ENCODE measurements at places on chromosomes 6 and 20. TPM values are rescaled to one million over a fixed set of nuclear protein-coding genes. Genes with fewer than 3 reads are reported as not detected.
A peak's percentile ranks its signal among the peaks of the same experiment; 100 is the strongest.

The DUSP22 gene
- 49.1 TPM for total RNA-seq

DNA sequence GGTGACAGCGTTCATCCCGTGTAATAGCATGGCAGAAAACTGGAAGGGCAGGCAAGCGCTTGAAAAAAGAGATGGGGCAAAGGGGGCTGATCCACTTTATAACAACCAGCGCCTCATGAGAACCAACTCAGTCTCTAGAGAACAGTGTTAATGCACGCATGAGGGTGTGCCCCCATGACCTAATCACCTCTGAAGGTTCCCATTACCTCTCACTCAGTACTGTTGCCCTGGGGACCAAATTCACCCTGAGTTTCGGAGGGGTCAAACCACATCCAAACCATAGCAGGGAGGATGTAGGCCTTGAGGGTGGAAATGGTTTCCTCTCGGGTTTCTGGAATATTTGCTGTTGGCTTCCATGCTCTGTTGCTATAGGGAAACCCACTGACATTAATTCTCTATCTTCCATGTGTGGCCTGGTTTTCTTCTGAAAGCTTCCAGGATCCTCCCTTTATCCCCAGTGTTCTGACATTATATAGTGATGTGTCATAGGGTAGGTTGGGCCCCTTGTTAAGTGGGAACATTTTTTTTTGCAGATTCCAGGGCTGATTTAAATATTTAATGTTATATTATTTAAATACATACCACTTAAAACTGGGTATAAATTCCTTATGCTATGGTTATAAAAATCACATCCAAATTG, 65.2 kb downstream of the PPP1R14C start:
- H3K4me3 ChIP-seq = no peak overlapping the region
- DNase-seq = no peak
- no peaks in the 10 kb centered on the region for H3K27me3 ChIP-seq
- H3K27ac ChIP-seq = no peak overlapping the region
- H3K4me1 ChIP-seq = peaks cover 1% of the 10 kb centered on the region
- no peaks in the 10 kb centered on the region for H3K36me3 ChIP-seq

- peaks cover 11% of the 10 kb centered on the region for H3K36me3 ChIP-seq
- H3K27ac ChIP-seq = no peak overlapping the region
- DNase-seq = no peak
- H3K4me3 ChIP-seq = no peak overlapping the region
- no peaks in the 10 kb centered on the region for H3K27me3 ChIP-seq
- no peaks in the 10 kb centered on the region for H3K4me1 ChIP-seq
These were observed 95.2 kb downstream of the CDK19 start for GRCh38 chr6:110720066-110720465.

The DCDC2 gene
- total RNA-seq = 0.14 TPM

The HLA-DPB1 gene
- 43.4 TPM for total RNA-seq

- H3K4me1 ChIP-seq = peaks cover 7% of the 10 kb centered on the region
- no peak overlapping the region for H3K4me3 ChIP-seq
- H3K27ac ChIP-seq = peak overlapping the region; percentile 10
- no peak for DNase-seq
- peaks cover 1% of the 10 kb centered on the region for H3K36me3 ChIP-seq
- H3K27me3 ChIP-seq = peaks cover 3% of the 10 kb centered on the region
These were observed 3.8 kb upstream of the CITED2 start for GRCh38 chr6:139378226-139378625.

- H3K27ac ChIP-seq = no peak overlapping the region
- no peak for DNase-seq
- peaks cover 36% of the 10 kb centered on the region for H3K4me1 ChIP-seq
- peaks cover 13% of the 10 kb centered on the region for H3K36me3 ChIP-seq
These were observed 8.2 kb downstream of the ZFAND3 start for GRCh38 chr6:37827603-37828265.

- H3K27ac ChIP-seq = no peak overlapping the region
- peaks cover 9% of the 10 kb centered on the region for H3K27me3 ChIP-seq
- DNase-seq = no peak
- no peaks in the 10 kb centered on the region for H3K4me1 ChIP-seq
- no peaks in the 10 kb centered on the region for H3K36me3 ChIP-seq
- H3K4me3 ChIP-seq = no peak overlapping the region
These were observed 25.0 kb upstream of the FAM217A start for GRCh38 chr6:4103929-4104328.

- no peaks in the 10 kb centered on the region for H3K36me3 ChIP-seq
- no peaks in the 10 kb centered on the region for H3K4me1 ChIP-seq
- no peak overlapping the region for H3K4me3 ChIP-seq
- H3K27ac ChIP-seq = no peak overlapping the region
- peaks cover 2% of the 10 kb centered on the region for H3K27me3 ChIP-seq
These were observed 109.3 kb upstream of the MTHFD1L start for GRCh38 chr6:150756173-150756572.

The SAMD10 gene
- 18.8 TPM for total RNA-seq

The WFDC6 gene
- total RNA-seq = not detected

- peaks cover 3% of the 10 kb centered on the region for H3K27me3 ChIP-seq
- no peaks in the 10 kb centered on the region for H3K36me3 ChIP-seq
- no peak overlapping the region for H3K27ac ChIP-seq
- H3K4me1 ChIP-seq = no peaks in the 10 kb centered on the region
- DNase-seq = no peak
These were observed 60.2 kb downstream of the MRAP2 start for GRCh38 chr6:84093441-84094435.

DNA sequence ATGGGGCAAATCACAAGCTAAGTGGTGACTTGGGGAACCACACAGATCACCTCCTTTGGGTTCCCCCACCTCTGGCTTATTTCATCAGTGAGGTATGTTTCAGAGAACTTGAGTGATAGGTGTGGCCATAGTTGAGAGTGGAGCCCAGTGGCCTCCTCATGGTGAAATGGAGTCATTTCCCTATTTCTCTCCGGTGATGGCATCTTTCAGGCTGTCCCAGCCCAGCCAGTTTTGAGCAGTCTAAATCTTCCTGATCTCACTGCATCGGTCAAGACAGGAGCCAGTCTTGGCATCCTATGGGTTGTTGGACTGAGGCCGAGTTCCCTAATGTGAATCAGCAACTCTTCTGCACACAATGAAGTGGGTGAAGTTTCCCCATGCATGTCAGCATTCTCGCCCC, 132.4 kb downstream of the EYA2 start:
- H3K36me3 ChIP-seq = no peaks in the 10 kb centered on the region
- H3K4me3 ChIP-seq = no peak overlapping the region
- no peak overlapping the region for H3K27ac ChIP-seq

The DDX43 gene
- total RNA-seq = 1.3 TPM

The GSTA2 gene
- total RNA-seq = not detected

GRCh38 chr6:149080511-149080910, 237.0 kb upstream of the TAB2 start:
- peaks cover 8% of the 10 kb centered on the region for H3K36me3 ChIP-seq
- H3K27ac ChIP-seq = peak overlapping the region; percentile 25
- no peak for DNase-seq
- H3K4me1 ChIP-seq = peaks cover 54% of the 10 kb centered on the region

DNA sequence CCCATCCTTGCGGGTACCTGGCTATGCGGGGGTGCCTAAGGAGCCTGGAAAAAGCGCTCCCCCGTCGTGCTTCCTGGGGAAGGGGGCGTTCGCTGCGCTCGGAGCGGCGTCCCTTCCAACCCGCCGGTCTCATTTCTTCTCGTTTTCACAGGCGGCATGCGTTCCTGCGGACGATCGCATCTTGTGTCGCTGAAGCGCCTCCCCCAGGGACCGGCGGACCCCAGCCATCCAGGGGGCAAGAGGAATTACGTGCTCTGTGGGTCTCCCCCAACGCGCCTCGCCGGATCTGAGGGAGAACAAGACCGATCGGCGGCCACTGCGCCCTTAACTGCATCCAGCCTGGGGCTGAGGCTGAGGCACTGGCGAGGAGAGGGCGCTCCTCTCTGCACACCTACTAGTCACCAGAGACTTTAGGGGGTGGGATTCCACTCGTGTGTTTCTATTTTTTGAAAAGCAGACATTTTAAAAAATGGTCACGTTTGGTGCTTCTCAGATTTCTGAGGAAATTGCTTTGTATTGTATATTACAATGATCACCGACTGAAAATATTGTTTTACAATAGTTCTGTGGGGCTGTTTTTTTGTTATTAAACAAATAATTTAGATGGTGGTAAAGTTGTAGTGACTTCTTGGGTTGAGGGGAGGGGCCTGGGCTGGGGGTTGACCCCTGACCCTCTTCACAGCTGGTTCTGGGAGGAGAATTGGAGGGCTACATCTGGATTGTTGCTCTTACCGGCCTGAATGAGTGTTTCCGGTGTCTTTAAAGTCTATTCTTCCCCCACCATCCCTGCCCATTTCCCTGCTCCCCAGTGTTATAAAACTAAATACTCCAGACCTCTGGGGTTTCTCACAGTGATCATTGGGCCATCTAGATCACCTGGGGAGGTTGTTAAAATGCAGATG, 1.1 kb downstream of the ID1 start:
- H3K4me3 ChIP-seq = peak overlapping the region; percentile 84
- peaks cover 20% of the 10 kb centered on the region for H3K4me1 ChIP-seq
- no peak for DNase-seq

- H3K4me1 ChIP-seq = peaks cover 68% of the 10 kb centered on the region
- H3K27me3 ChIP-seq = peaks cover 2% of the 10 kb centered on the region
- peak overlapping the region; percentile 96 for H3K27ac ChIP-seq
- no peak for DNase-seq
- peaks cover 14% of the 10 kb centered on the region for H3K36me3 ChIP-seq
These were observed 99.8 kb upstream of the MLN start for GRCh38 chr6:33903579-33903978.

The MCHR2 gene
- not detected for total RNA-seq

The LAMA2 gene
- not detected for total RNA-seq

DNA sequence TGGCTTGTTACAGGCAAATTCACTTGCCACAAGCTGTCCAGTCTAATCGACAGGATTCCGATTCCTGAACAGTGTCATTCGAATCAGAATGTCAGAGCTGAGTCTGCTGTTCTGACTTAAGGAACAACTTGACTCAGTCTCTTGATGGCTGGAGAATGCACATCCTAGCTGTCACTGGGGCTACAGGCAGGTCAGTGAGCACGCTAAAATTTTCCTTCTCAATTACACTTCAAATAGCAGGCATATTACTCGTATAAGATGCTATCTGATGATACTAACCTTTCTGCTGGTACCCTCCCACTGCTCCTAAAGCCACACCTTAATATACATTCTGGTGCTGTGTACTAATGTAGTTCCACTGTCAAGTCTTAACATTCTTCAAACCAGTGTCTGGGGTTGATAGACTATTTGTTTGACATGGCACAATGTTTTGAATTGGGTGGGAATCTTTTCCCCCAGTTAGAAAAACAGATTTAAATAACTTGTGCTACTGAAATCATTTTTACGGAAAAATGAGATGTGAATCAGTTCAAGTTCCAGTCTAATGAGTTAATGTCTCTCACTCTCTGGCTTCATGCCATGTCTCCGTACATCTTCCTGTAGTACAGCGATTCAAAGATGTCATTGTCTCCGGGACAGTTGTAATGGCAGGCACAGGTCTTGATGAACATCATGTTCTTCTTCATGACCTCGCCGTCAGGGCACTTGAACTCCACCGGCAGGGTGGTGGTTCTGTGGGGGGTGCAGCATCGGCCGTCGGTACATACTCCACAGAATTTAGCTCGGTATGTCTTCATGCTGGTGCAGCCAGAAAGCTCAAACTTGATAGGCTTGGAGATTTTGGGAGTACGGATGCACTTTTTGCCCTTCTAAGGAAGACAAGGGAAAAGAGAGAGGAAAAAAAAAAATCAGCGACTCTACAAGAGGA, 2.2 kb downstream of the CCN2 start:
- DNase-seq = no peak
- H3K4me3 ChIP-seq = no peak overlapping the region
- H3K4me1 ChIP-seq = peaks cover 5% of the 10 kb centered on the region
- no peak overlapping the region for H3K27ac ChIP-seq

The WFDC12 gene
- total RNA-seq = not detected

DNA sequence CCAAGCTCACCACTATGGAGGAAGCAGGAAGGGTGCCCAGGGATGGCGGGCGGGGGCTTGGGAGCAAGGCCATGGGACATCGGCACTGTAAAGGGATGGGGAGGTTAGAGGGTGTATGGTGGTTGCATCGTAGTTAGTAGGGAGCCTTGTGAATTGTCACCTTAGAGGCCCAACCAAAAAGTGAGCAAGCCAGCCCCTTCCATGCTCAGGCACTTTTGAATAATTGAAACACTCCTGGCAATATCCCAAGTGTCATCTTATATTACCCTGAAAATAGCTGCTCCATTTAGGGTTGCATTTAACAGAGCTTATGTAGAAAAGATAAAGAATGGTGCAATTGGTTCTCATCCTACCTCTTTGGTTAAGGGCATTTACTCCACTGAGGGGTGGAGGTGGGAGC, 169.2 kb downstream of the SAMD5 start:
- no peaks in the 10 kb centered on the region for H3K36me3 ChIP-seq
- H3K4me3 ChIP-seq = no peak overlapping the region
- H3K4me1 ChIP-seq = no peaks in the 10 kb centered on the region

- H3K27me3 ChIP-seq = peaks cover 48% of the 10 kb centered on the region
- H3K4me1 ChIP-seq = peaks cover 14% of the 10 kb centered on the region
- peak overlapping the region; percentile 96 for H3K4me3 ChIP-seq
- H3K36me3 ChIP-seq = no peaks in the 10 kb centered on the region
These were observed 416 bp downstream of the PTPRK start for GRCh38 chr6:128519931-128520435.

DNA sequence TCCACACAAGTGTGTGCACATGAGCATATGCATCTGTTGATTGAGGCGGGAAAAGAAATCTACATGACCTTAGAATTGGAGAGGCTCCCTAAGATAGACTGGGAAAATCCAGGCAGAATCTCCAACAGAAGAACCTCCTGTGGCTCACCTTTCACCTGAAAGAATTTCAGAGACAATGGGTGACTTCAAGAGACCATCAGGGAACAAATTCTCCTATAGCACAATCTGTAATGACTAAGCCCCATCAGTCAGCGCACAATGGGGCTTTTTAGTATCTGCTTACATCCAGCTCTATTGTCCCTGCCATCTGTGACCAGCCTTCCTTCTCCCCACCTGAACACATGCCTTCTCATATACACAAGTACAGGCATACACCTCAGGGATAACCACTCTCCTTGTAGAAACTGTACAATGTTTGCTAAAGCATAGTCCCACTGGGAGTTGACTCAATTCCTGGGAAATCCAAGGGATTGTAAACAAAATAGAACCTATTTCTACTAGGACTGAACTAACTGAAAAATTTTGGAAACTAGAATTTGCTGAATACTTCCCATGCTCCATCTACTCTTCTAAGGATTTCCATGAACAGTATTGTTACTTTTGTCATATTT, 150.8 kb upstream of the STXBP5 start:
- H3K27ac ChIP-seq = no peak overlapping the region
- no peak for DNase-seq
- H3K27me3 ChIP-seq = no peaks in the 10 kb centered on the region

DNA sequence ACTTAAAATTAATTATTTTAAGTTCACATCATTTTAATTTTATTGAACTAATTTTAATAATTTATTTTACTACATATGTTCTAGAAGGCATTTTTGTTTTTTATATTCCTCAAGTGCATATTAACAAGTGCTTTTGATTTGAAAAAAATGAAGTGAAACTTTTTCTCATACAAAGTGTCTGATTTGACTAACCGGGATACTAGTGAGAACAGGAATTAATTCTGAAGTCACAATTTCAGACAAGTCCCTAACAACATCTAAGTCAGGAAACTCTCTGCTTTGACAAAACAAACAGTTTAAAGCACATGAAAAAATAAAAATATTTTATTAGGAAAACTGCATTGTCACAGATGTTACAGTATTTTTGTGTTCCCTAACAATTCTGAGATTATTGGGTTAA, 1166.3 kb upstream of the CITED2 start:
- H3K4me1 ChIP-seq = peaks cover 1% of the 10 kb centered on the region
- no peaks in the 10 kb centered on the region for H3K36me3 ChIP-seq
- no peak overlapping the region for H3K27ac ChIP-seq
- peaks cover 4% of the 10 kb centered on the region for H3K27me3 ChIP-seq
- DNase-seq = no peak

Measured in activated naive CD8-positive, alpha-beta T cell treated with anti-CD3 and anti-CD28 coated beads, Interleukin-2, amount 10 ng/mL, durations not matched to agents 7 days and 5 days (primary cell).